ENCODE measurements at places on chromosomes 4 and X. TPM values are rescaled to one million over a fixed set of nuclear protein-coding genes. Genes with fewer than 3 reads are reported as not detected.

- no peak for DNase-seq
- H3K27me3 ChIP-seq = peaks cover 16% of the 10 kb centered on the region
- no peak overlapping the region for H3K27ac ChIP-seq
Observed at GRCh38 chrX:140092121-140092520, 126.8 kb upstream of the CXorf66 start.

GRCh38 chr4:7831330-7831729 lies 108.3 kb downstream of the AFAP1 start:
- no peaks in the 10 kb centered on the region for H3K27me3 ChIP-seq
- H3K36me3 ChIP-seq = peaks cover 9% of the 10 kb centered on the region
- DNase-seq = no peak
- peak overlapping the region; percentile 16 for H3K27ac ChIP-seq
- peaks cover 37% of the 10 kb centered on the region for H3K4me1 ChIP-seq

- peaks cover 3% of the 10 kb centered on the region for H3K4me1 ChIP-seq
- no peak overlapping the region for H3K27ac ChIP-seq
- H3K27me3 ChIP-seq = peaks cover 16% of the 10 kb centered on the region
- no peaks in the 10 kb centered on the region for H3K36me3 ChIP-seq
Observed at GRCh38 chrX:118723376-118723775, 4.0 kb upstream of the IL13RA1 start.

- no peaks in the 10 kb centered on the region for H3K36me3 ChIP-seq
- no peak overlapping the region for H3K27ac ChIP-seq
- H3K4me3 ChIP-seq = no peak overlapping the region
Observed at GRCh38 chrX:132948648-132949260, 9.7 kb downstream of the HS6ST2 start.

- no peaks in the 10 kb centered on the region for H3K27me3 ChIP-seq
- peak; percentile 62 for DNase-seq
- no peak overlapping the region for H3K4me3 ChIP-seq
- H3K27ac ChIP-seq = no peak overlapping the region
- H3K36me3 ChIP-seq = no peaks in the 10 kb centered on the region
Observed at GRCh38 chrX:9312922-9313867, 151.7 kb upstream of the TBL1X start.

GRCh38 chrX:20197641-20198210 lies 56.1 kb upstream of the EIF1AX start:
- no peaks in the 10 kb centered on the region for H3K27me3 ChIP-seq
- no peak overlapping the region for H3K27ac ChIP-seq
- no peak for DNase-seq
- peaks cover 40% of the 10 kb centered on the region for H3K36me3 ChIP-seq
- no peaks in the 10 kb centered on the region for H3K4me1 ChIP-seq

DNA sequence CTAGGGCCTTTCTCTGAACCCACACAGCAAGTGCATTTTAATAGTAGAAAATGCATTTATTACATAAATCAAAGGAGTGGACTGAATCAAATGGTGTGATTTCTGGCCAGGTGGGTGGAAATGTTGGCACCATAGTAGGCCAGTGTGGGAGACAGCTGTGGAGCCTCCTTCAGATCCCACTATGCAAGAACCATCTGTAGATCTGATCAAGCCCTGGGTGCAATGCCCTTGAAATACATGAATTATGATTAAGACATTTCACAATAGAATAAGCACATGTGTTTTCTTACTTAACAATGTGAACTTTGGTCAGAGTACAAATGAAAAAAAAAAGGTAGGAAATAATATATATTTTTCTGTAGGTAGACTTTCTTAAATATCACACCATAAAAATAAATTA lies 204.3 kb downstream of the PCDH7 start:
- no peaks in the 10 kb centered on the region for H3K4me1 ChIP-seq
- no peak overlapping the region for H3K27ac ChIP-seq

GRCh38 chr4:42995343-42995944 lies 102.9 kb downstream of the GRXCR1 start:
- no peaks in the 10 kb centered on the region for H3K4me1 ChIP-seq
- no peaks in the 10 kb centered on the region for H3K27me3 ChIP-seq
- no peak overlapping the region for H3K27ac ChIP-seq
- H3K4me3 ChIP-seq = no peak overlapping the region
- no peaks in the 10 kb centered on the region for H3K36me3 ChIP-seq

DNA sequence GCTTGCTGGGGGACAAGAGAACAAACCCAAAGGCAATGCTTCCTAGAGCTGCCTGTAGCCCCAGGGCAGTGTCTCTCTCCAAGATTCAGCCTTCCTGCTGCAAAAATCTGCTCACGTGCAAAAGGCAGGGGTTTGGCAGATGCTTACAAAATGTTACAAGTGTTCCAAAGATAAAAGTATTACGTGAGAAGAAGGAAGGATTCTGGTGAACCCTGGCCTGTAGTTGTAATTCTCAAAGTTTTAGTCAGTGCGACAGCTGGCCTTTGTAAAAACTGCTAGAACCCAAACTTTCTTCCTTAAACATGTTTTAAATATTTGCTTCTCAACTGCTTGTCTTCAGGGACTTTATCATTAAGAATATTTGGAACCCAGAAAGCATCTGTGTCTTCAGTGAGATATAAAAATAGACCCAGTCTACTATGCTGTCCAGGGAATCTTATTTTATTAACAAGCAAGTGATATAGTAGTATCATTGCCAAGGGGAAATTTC lies 232.3 kb downstream of the FRMPD4 start:
- H3K27ac ChIP-seq = no peak overlapping the region
- H3K4me3 ChIP-seq = no peak overlapping the region
- H3K27me3 ChIP-seq = no peaks in the 10 kb centered on the region
- H3K4me1 ChIP-seq = no peaks in the 10 kb centered on the region
- no peaks in the 10 kb centered on the region for H3K36me3 ChIP-seq

DNA sequence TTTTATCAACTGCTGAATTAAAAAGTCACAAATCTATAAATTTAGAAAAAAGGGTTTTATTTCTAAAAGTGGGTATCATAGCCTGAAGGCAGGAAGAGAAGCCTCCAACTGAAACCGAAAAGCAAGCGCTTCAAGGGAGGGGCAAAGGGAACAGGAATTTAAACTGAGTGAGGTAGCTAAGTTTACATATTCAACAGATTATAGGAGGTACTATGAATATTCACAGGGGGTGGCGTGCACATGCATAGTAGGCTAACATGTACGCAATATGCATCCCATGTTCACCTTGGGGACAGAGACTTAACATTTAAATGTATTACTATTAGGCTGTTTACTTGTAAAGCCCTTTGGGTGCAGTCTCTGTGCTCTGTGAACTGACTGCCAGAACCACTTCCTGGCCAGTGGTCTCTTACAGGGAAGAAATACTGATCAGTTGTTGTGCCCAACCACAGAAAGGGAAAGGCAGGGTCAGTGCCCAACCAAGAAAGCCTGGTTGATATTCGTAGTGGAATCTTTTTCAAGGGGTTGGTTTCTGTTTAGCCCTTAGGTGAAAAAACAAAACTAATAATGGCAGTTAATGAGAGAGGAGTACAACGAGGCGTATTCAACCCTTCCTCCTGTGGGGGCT lies 168.7 kb upstream of the GALNTL6 start:
- no peak overlapping the region for H3K4me3 ChIP-seq
- H3K27ac ChIP-seq = no peak overlapping the region
- no peaks in the 10 kb centered on the region for H3K36me3 ChIP-seq
- H3K27me3 ChIP-seq = no peaks in the 10 kb centered on the region

DNA sequence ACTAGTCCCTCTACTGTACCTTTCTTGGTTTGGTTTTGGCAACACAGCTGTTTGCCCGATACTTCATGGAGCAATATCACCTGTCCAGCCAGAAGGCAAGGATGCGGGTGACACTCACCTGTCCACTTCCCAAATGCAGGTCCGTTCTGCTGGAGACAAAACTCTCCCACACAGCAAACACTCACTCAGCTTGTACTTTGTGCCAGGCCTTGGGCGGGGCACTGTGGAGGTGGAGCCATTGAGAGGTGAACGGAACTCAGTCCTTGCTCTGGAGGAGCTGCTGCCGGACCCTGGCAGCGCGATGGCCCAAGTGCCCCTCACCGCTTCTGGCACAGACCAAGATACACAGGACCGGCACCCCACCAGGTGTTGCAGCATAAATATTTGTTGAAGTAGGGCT lies 15.3 kb upstream of the HMGB3 start:
- no peaks in the 10 kb centered on the region for H3K36me3 ChIP-seq
- no peak for DNase-seq
- no peaks in the 10 kb centered on the region for H3K4me1 ChIP-seq
- no peak overlapping the region for H3K4me3 ChIP-seq

GRCh38 chr4:147773261-147774184 lies 41.6 kb downstream of the ARHGAP10 start:
- no peak overlapping the region for H3K4me3 ChIP-seq
- no peak for DNase-seq

DNA sequence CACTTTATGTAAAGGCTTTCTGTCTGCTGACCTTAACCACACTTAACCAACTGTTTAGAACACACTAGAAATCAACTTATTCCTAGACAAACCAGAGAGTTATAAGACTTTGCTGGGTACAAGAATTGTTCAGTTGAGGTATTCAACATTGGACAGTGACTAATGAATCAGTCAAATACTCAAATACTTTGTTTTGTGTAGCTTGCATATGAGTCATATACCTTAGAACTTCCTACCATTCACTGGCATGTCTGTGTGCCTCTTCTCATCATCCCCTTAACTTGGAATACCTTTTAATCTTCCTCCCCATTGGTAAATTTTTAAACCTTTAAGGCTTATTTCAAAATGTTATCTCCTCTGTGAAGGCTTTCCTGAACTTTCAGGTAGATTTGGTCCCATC lies 708.8 kb upstream of the GRIA3 start:
- H3K4me3 ChIP-seq = no peak overlapping the region
- no peaks in the 10 kb centered on the region for H3K4me1 ChIP-seq
- H3K27ac ChIP-seq = no peak overlapping the region
- H3K36me3 ChIP-seq = no peaks in the 10 kb centered on the region
- no peak for DNase-seq
- no peaks in the 10 kb centered on the region for H3K27me3 ChIP-seq

DNA sequence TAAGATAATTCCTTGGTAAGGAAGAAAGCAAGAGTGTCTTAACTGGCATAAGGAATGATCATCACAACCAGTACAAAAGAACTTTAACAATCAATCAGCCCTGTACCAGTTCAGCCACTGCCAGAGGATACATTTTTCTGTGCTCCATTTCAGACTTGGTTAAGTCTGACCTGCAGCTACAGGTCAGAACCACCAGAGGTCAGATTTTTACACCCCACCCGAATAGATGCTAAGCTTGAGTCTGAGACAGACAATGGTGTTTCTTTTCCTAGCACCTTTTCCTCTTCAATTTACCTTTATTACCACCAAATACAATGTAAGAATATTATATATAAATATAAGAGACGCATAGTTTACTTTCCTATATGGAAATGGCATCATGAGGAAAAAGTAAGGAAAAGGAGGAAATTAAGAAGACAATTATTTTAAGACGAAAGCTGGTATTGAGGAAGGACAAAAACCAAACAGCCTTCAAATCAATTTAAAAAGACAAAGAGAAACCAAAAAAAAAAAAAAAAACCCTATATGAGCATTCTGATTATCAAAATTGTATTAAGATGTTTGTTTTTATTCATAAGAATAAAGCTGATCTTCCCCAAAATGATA lies 215.3 kb upstream of the TTC29 start:
- no peak overlapping the region for H3K4me3 ChIP-seq
- H3K27me3 ChIP-seq = peaks cover 19% of the 10 kb centered on the region
- DNase-seq = peak; percentile 21
- no peaks in the 10 kb centered on the region for H3K4me1 ChIP-seq

GRCh38 chr4:158259955-158260575 lies 49.8 kb downstream of the TMEM144 start:
- H3K27ac ChIP-seq = no peak overlapping the region
- no peaks in the 10 kb centered on the region for H3K4me1 ChIP-seq
- no peaks in the 10 kb centered on the region for H3K36me3 ChIP-seq
- DNase-seq = no peak
- H3K4me3 ChIP-seq = no peak overlapping the region

DNA sequence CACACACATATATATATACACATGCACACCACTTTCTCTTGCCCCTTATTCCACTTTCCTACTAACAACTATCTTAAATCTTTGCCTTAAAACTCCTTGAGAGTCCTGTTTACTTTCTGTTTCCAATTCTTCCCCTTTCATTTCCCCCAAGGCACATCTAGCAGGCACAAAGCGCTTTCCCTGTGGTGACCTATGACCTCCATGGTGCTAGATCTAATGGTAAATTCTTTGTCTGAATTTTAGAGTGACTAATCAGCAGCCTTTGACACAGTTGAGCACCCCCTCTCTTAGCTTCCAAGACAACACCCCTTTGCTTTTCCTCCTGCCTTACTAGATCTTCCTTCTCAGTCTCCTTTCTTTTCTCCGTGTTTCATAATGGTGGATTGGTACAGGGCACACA lies 236.4 kb upstream of the TTC29 start:
- H3K27ac ChIP-seq = no peak overlapping the region
- no peaks in the 10 kb centered on the region for H3K4me1 ChIP-seq
- H3K36me3 ChIP-seq = no peaks in the 10 kb centered on the region
- H3K4me3 ChIP-seq = no peak overlapping the region
- no peak for DNase-seq
- H3K27me3 ChIP-seq = no peaks in the 10 kb centered on the region

DNA sequence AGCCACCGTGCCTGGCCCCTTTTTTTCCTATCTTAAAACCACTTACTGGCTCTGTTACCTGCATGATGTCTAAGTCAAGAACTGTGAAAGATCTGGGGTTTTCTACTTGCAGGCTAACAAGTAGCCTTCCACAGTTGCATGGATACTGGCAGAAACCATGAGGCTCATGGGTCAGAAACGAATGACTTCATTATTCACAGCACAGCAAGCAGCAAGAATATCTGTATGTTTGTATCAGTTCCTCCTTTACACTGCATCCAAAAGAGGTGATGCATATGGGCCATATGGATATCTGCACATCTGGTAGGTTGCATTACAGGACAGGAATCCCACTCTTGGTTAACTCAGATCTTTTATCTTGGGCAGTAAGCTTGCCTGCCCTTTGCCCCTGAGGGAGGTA lies 154.9 kb upstream of the NUDT6 start:
- H3K36me3 ChIP-seq = peaks cover 8% of the 10 kb centered on the region
- H3K27me3 ChIP-seq = no peaks in the 10 kb centered on the region
- H3K4me1 ChIP-seq = no peaks in the 10 kb centered on the region
- no peak overlapping the region for H3K27ac ChIP-seq
- no peak overlapping the region for H3K4me3 ChIP-seq
- DNase-seq = no peak

The SASH3 gene
- 303 TPM for total RNA-seq

The RAB41 gene
- not detected for total RNA-seq

The PSAPL1 gene
- not detected for total RNA-seq

The FGF16 gene
- not detected for total RNA-seq

The ALG13 gene
- 38.5 TPM for total RNA-seq

The KDM6A gene
- total RNA-seq = 24.5 TPM

The LEF1 gene
- total RNA-seq = 205 TPM

The HAND2 gene
- total RNA-seq = not detected

The MTNR1A gene
- total RNA-seq = not detected

The DSPP gene
- total RNA-seq = not detected

The HELT gene
- not detected for total RNA-seq

The METTL14 gene
- total RNA-seq = 46.2 TPM

Data from activated CD8-positive, alpha-beta T cell treated with anti-CD3 and anti-CD28 coated beads, Interleukin-2, amount 10 ng/mL, durations not matched to agents 7 days and 5 days (primary cell).